ENCODE measurements at places on chromosomes 3 and 15.

DNA sequence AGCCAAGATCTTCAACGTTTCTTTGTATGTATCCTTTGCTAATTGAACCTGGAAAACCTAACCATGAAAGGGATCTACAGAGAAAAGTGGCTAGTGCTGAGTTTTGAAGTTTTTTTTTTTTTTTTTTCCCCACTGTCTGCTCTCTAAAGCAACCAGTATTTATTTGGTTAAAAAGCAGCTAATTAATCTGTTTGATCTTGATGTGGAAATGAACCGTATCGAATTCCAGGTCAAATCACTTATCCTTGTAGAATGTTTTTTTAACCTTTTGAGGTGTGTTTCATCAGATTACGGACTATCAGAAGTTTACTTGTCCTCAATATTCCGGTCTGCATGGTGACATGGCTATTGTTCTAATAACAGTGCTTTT lies 117.2 kb downstream of the FNDC3B start:
- DNase-seq, result no peak

DNA sequence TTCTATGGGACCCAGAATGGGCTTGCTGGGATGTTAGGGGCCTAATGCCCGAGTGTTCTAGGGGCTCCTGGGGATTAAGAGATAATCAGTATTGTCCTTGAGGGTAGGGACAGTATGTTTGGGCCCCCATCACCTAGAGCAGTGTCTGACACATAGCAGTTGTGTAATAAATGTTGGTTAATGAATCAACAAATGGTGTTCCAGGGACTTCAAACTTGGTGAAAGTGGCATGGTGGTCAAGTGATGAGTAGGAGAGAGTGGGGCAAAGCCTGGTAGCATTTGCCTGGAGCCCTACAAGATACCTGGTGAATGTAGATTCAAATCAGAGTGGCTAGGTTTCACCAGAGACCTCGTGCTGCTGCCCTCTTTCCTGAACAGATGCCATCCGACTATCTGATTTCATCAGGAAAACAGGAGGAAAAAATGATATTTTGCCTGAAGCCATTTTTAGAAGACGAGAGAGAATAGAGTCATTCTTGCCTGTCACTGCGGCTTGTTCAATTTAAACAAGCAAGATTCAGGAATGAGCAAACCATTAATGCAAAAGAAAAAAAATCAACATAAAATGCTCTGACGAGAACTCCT lies 117.3 kb downstream of the RPL22L1 start:
- DNase-seq, result no peak

GRCh38 chr3:53748512-53749271 lies 97.5 kb downstream of the CHDH start:
- DNase-seq, result peak; percentile 13

DNA sequence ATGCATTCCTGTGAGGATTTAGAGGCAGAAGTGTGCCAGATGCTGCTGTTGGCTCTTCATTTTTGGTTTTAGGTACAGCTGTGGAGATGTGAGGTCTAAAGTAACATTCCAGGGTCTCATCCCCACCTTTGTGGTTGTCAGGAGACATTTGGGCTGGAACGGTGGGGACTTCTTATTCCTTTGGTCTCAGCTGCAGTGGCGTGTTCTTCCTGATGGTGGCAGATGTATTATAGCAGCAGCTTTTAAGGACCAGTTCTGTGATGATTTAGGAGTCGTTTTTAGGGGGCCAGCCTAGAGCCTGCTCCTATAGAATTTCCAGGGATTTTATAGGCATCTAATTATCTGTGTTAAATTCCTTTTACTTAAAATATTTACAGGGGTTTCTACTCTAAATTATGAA lies 221.0 kb upstream of the EOMES start:
- no peak for DNase-seq

GRCh38 chr3:171901615-171902312 lies 58.6 kb downstream of the TMEM212 start:
- no peak for DNase-seq

DNA sequence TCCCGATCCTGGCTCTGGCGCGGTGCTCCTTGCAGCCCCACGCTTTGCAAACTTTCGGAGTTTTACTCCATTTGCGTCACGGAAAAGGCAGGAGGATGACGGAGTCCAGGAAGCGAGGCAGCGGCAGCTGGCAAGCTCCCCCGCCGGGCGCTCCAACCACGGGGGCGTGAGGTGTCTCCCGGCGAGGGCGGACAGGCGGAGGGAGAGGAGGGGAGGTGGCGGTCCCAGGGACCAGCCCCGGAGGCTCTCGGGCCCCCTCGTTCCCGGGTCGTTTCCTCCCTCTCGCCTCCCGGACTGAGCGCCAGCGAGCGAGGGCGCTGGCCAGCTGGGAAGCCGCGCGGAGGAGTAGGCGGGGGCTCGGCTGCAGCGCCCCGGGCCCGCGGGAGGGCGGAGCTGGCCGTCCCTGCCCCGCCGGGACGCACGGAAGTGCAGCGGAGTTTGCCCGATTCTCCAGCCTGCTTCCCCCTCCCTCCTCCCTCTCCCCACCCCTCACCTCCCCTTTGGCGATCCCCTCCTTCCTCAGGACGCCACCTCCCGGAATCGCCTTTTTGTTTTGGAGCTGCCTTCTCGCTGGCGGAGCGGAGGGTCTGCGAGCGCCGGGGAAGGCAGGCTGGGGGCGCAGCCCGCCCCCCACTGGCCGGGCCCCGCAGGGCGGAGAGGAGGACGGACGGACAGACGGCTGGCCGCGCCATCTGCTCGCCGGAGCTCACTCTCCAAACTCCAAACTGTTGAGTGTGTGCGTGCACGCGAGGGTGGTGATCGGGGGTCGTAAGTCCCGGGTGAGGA lies at the start of gene SNX33:
Gene SNX33, plus strand, starts transcription at position 543 of the 786 bp plus-strand sequence. CDS start 1,191 bp downstream, outside the sequence.
- DNase-seq, result peak; percentile 64

DNA sequence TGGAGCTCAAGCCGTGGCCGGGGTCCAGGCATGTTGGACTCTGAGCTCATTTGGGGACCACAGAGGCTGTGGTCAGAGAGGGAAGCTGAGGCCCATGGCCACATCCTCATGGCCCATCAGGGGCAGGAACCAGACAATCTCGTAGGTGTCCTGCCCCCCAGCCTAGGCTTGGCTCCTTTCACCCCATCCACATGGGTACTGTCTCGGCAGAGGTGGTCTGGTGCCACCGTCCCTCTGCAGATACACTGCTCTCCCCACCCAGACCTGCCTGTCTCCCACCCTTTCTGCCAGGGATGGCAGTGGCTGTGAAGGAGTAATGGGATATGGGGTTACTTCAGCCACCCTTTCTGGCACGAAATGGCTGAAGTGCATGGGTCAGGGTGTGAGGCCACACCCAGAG lies 7.9 kb downstream of the PRSS50 start:
- no peak for DNase-seq

- no peak for DNase-seq
Measured at GRCh38 chr3:132880986-132881385, 157.2 kb upstream of the TMEM108 start.

DNA sequence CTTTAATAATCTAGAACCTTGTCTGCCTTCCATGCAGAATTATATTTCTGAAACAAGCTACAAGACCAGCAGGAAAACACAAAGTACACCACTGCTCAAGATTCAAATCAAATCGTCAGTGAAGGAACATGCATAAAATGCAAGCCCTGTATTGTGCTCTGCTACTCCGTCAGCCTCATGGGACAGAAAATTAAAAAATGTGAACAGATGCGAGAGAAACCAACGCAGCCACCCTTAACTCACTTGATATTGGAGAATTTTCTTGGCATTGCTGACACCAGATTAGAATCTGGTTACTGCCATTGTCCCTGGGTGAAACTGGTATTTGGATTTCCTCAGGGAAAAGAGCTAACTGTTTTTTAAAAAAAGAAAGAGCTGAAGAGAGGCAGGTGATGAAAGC lies 23.6 kb downstream of the ANXA2 start:
- DNase-seq, result no peak

DNA sequence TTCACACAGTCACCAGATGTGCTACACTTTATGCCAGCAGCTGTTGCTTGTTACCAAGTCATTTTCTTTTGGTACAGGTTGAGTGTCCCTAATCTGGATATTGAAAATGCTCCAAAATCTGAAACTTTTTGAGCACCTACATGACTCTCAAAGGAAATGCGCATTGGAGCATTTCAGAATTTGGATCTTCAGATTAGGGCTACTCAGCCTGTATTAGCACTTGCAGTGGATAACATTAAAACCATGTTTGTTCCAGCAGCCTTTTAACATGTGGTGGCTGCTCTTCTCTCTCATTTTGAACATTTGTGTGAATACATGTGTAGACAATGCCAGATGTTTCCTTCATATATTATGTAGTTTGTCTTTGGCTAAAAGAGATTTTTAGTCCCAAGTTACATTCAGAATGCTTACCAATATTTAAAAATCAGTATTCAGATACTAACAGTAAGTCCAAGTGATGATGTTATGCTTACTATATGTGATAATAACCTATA lies 230.9 kb upstream of the UBE2E1 start:
- DNase-seq, result no peak

DNA sequence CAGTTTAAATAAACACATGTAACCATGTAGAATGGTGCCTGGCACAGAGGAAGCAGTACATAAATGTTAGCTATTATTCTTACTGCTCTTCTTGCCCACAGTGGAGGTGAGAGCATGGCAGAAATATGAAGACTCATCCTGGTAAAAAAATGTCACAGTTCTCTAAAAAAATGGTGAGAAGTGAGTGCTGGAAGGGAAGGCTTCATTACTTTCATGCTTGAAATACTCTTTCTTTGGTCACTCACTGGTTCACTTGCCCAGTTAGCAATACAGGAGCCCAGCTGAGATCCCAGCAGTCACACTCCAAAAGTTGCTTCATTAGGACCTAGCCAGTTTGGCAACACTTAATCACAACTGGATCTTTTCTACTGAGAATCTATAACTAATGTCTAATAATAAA lies 1017.2 kb downstream of the TUSC7 start:
- DNase-seq, result no peak

DNA sequence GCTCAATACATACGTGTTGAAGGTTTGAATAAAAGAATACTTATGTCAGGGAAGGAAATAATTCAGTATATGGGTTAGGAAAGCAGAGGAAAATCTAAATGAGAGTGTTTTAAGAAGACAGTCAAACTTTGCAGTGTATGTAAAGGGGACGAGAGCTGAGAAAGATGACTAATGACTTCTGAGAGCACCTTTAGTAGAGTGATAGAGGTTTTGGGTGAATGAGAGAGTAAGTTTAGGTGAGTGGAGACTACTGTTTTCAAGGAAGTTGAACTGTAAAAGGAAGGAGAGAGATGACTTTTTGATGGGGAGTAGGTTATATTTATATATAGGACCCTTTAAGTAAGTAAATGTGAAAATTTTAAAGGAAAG lies 9.4 kb downstream of the TBC1D23 start:
- no peak for DNase-seq

GRCh38 chr3:192825657-192826200 lies 91.9 kb downstream of the MB21D2 start:
- DNase-seq, result no peak

Data from putamen (tissue), 1 donor.